Activated naive CD4-positive, alpha-beta T cell treated with anti-CD3 and anti-CD28 coated beads, Interleukin-2, amount 50 U/mL, for 72 hours (primary cell): ENCODE measurements at places on chromosomes 2 and 18. TPM values are rescaled to one million over a fixed set of nuclear protein-coding genes. Genes with fewer than 3 reads are reported as not detected.

Gene TMEM163
- total RNA-seq: not detected

Gene MC2R
- total RNA-seq: not detected

Gene RTN4
- total RNA-seq: 88.5 TPM

Gene CAD
- total RNA-seq: 85.2 TPM

Gene REG3A
- total RNA-seq: not detected

Gene SCN1A
- not detected for total RNA-seq

Gene GPR39
- not detected for total RNA-seq

Gene ITGA4
- 27.2 TPM for total RNA-seq

Gene UGT1A5
- total RNA-seq: not detected

Gene TSN
- 75.1 TPM for total RNA-seq

Gene ANKRD36B
- total RNA-seq: 44.9 TPM

Gene PSMD14
- 75.6 TPM for total RNA-seq

DNA sequence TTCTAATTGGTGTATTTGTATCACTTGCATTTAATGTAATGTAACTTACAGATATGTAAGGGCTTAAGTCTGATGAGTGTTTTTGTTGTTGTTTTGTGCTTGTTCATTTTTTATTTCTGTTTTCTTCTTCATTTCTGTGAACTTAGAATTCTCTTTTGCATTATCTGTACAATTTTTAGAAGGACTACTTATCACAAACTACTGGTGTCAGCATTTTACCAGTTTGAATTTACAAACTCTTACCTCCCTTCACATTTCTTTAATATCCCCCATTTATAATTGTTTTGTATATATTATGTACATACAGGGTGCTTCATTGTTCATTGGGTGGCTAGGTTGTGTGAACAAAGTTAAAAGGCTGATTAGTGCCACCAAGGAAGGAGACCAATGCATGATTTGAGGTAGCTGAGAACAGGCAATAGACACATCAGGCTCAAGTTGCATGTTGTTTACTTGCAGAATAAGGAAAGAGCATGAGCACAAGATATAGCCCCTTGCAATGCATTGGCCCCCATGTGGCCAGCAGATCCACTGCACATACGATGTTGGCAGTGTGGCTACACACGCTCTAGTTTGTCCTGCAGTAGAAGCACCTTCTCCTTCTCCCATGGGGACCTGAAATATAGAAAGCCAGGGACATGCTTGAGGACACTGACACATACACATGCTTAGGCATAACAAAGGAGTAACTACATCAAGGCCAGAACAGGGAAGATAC lies 198.2 kb downstream of the CD8B2 start:
- DNase-seq: no peak

- no peak for DNase-seq
Observed at GRCh38 chr2:5690286-5690685, 1.9 kb upstream of the SOX11 start.

- no peak for DNase-seq
Observed at GRCh38 chr2:106184857-106185256, 9.2 kb downstream of the UXS1 start.

DNA sequence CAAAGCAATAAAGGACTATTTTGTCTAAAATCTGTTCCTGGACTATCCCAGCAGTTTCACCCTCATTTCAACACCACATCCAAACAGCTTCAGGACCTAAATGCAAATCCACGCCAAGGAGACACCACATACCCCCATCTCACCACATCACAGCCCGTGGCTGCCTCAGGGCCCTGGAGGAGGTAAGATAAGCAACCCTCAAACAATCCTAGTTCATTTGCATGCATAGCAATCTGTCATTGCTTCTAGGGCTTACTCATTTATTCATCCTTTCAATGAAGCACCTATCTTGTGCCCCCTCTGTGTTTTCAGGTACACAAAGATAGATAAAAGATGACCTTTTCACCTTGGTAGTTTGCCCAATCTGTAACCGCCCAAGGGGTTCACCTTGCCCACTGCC lies 86.5 kb downstream of the VSNL1 start:
- no peak for DNase-seq

DNA sequence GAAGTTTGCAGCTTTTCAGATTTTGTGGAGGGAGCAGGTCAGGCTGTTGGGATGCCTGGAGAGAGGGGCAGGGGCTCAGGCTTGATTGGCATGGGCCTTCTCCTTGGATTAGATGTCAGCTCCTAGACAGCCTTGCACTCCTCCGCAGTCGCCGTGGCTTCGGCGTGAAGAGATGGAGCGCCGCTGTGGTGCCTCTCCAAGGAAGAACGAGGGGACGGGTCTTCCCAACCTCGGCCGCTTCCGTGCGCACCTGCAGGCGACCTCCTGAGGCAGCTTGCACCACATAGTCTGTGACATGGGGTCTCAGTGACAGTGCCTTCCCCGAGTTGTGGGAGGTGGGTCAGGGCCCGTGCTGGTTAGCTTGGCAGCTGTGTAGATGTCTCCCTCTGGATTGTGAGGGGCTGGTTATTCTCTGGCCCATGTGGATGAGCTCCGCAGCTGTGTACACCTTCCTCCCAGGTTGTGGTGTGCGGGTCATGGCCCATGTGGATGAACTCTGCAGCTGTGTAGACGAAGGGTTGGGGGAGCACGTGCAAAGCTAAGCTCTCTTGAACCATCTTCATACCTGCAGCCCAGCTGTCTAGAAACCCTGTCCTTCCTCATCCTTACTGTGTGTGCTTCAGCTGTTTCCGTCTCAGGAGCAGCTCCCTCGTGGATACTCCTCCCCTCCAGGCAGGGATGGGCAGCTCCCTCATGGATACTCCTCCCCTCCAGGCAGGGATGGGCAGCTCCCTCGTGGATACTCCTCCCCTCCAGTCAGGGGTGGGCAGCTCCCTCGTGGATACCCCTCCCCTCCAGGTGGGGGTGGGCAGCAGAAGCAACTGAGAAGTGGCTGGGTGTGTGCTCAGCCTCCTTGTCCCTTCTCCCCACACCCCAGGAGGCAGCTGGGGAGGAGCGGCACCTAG lies 170.3 kb downstream of the LDLRAD4 start:
- DNase-seq: no peak

- DNase-seq: no peak
Observed at GRCh38 chr18:8988260-8988871, 114.1 kb upstream of the NDUFV2 start.

DNA sequence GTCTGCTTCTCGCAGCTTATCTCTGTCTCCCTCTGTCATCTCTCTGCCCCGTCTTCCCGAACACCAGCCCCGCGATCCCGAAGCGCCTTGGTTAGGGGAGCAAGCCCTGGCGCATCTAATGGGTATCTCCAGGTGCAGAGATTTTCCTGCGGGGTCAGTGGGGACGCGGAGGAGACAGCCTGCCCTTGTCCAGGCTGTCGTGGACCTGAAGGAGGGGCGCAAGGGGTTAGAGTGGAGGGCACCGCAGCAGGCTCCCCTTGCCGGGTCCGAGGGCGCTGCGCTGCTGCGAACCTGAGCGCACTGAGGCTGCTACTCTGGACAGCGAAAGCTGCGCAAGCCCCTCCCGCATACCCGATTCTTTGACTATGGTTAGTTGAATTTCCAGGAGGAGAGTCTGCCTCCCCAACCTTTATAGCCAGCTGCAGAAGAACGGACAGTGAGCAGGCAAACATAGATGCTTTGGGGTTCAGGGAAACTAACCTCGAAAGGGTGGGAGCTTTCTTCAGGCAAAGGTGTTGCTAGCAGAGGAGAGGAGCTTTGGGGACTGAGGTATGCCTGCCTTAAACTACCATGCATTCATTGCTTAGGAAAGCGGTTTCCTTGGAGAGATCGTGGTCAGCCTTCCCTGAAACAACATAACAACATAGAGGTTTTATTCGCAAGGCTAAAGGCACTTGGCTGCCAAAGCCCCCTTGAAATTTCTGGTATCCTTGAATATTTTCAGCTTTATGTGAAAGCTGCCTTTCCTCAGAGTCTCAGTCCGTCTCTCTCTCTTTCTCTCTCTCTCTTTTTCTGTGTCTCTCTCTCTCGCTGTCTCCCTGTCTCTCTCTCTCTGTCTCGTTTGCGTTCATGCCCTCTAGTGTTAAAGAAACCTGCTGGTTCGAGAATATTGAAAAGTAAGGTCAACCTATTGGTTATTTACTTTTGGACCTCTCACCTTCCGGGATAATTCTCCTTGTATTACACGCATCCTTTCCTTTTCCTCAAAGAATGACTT lies 1.6 kb downstream of the GALNT13 start:
- DNase-seq: no peak

GRCh38 chr2:217946051-217946450 lies 56.7 kb downstream of the TNS1 start:
- DNase-seq: no peak

GRCh38 chr2:27907547-27907946 lies 17.0 kb downstream of the BABAM2 start:
- no peak for DNase-seq

DNA sequence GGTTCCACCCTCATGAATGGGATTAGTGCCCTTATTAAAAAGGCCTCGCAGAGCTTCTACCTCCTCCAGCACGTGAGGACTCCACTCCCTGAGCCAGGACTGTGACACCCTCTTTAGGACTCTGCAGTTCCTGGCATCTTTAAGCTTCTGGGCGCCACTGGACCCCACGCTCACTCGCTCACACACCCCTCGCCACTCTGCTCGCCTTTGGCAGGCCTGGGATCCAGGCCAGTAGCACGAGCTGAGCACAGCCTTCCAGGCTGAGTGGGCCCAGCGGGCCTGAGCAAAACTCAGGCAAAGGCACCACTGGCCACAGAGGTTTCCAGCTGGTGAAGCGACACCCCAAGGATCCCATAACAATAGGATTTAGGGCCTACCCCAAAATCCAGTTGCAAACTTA lies 107.9 kb upstream of the GPC1 start:
- peak; percentile 16 for DNase-seq

DNA sequence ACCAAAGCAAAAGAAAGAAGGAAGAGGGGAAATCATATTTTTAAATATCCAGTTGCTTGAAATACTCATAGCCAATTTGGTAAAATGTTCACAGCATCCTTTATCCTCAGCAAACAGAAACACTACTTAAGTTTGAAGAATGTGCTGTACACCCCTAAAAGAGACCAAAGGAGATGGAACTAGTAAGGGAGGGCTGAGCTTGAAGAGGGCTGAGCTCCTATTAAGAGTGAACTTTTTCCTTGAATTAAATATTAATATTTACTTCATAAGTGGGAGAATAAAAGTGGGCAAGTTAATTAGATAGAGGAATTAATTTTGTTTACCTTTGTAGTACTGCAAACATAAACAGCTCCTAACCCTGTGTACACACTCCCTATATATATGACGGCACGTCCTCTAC lies 7.0 kb downstream of the EVX2 start:
- DNase-seq: no peak

DNA sequence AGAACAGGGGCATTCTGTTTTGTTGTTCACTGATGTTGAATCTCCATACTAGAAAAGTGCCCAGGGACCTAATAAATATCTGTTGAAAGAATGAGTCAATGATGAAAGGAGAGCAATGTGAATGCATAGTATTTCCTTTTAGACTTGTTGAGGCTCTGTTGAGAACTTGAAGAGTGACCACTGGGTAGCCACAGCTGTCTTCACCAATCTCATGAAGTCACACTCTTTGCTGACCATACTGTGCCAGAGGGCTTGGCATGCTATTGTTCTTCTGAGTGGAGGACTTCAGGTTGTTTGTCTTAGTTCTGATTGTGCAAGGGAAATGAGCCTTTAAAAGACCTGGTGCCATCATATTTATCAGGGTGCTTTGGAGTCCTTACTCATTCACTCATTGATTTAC lies 41.6 kb upstream of the NT5C1B start:
- DNase-seq: no peak

DNA sequence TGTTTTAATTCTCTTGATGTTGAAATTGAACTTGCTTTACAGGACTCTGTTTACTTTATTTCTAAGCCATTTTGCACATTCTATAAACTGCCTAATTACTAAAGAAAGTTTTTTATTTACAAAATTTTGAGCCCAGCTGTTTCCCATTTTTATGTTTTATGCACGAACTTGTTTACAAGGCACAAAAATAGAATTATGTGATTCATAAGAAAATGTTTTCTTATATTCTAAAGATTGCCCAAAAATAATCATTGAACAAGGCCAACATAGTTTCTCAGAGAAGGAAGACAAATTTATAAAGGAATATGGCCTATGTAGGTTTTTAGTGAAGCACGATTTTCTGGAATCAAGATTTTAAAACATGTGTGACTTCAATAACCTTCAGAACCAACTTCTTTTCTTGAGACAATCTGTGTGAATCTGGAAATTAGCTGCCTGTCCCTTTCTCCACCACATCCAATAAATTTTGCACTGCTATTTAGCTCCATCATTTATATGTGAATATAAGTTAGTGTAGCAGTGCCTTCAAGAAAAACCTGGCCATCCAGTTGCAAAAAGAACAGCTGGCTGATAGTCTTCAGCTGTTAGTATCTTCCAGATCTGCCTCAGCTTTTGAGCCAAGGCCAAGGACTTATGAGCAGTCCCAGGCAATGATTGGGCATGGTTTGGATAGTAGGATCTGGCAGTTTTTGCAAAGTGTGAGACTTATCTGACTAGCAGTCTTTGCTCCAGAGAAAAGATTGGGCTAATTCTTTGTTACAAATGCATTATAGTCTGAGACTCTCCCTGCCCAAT lies 253.2 kb upstream of the COL3A1 start:
- no peak for DNase-seq

GRCh38 chr18:79983253-79983652 lies 5.1 kb downstream of the TXNL4A start:
- DNase-seq: no peak

- no peak for DNase-seq
Observed at GRCh38 chr2:47844162-47844561, 61.2 kb downstream of the MSH6 start.

DNA sequence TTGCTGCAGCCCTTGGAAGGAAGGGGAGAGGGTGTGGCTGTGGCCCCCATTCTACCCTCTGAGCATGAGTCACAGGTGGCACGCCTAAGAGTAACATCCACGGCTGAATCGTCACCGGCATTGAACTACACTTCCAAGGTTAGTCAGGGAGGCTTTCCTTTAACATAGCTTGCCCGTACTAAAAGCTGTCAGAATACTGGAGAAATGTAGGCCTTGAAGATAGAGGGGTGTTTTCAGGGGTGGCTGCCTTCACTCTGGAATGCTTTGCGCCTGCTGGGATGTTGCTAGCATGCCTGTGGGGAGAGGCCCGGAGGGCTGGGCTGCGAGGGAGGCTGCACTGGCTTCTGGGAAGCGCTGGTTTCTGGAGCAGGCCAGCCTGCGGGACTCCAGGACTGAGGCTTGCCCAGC lies 333.7 kb downstream of the AGAP1 start:
- DNase-seq: no peak

- DNase-seq: no peak
Observed at GRCh38 chr2:49664827-49665226, 510.5 kb upstream of the FSHR start.

DNA sequence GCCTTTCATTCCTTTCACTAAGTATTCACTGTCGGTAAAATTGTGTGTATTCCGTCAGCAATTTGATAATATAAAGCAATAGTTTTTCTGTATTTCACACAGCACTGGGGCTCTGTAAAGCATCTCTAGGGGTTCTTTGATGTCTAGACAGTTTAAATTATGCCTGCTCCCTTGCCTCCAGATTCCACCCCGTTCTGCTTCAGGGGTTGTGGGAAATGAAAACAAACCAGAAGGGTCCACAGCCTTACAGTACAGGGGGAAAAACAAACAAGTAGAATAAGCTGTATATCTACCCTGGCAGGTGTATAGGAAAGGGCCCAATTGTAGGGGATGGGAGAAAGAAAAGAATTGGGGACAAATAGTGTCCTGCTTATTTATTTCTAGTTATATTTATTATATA lies 63.1 kb downstream of the ASXL3 start:
- no peak for DNase-seq
